ENCODE measurements at places on chromosomes 16 and 17.

DNA sequence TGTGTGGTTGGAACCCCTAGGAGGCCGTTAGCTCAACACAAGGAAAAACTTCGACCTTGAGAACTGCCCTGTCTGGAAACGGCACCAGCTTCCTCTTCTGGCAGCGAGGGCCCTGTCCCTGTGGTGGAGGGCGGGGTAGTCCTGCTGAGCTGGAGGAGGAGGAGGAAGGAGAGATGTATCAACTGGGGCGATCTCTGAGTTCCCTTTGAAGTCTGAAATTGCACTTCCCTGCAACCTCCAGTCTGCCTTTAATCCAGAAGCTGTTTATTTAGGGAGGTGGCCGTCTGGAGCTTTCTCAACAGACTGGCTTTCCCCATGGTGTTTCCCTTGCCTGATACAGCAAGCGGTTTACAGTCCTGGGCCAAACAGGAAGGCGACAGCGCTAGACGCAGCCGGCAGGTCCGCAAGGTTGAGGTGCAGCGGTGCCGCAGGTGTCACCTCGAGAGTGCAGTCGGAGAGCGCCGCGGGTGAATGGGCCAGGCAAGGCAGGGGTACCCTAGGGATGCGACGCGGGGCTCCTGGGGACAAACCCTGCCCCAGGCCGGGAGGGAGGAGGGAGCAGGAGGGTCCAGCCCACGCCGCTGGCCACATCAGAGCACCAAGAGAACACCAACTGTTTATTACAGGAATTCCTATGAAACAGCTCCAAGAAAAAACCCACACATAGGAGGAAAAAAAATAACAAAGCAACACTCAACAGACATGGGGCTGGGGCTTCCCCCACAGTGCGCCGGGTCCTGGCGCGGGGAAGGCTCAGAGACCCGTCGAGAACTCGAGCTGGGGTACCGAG, 11.4 kb upstream of the MRPS23 start:
- peak; percentile 60 for DNase-seq

DNA sequence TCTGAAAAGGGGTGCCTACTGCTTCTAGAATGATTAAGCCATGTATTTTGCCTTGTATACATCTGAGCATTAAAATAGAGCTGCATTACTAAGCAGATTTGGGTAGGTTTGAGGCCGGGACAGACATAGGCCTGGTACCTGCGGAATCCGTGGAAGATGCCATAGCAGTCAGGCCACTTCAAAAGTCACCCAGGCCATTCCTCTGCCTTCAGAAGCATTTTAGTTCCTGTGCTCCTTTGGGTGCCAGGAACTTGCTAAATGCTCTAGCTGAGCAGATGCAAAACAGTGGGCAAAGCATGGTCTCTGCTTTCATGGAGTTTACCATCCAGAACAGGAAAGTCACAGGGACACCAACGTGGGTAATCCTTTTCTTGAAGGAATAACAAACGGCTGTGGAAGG, 5.7 kb upstream of the TMEM100 start:
- DNase-seq = no peak

DNA sequence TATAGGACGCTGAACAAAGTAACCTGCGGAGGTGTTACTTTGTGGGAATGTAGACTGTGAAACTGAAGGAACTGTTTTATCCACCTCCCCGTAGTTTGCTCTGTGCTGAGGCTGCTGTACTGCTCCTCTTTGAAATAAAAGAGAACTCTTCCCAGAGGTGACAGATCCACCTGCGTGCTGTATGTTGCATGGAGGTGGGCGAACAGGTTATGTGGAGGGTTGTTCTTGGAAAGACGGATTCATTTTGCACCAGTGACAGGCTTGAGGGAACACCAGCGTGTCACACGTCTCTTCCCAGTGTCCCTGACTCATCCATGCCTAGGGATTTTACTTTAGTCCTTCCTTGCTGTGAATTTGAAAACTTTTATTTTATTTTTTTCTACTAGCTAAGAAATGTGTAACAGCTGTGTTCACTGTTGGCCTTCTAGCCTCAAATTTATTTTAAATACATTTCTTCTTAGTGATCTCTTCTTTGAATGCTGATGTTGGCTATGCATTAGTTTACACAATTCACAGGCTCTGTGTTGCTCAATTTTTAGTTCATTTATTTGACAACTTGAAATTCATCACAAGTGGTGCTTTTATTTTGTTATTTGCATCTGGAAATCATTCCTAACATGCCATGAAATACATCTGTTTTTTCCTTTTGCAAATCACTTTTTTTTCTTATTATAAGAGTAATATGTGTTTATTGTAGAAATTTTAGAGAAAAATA, 512.4 kb downstream of the CDH13 start:
- DNase-seq = peak; percentile 51

- peak; percentile 65 for DNase-seq
Observed at GRCh38 chr17:82489117-82489516, 30.4 kb upstream of the FOXK2 start.

DNA sequence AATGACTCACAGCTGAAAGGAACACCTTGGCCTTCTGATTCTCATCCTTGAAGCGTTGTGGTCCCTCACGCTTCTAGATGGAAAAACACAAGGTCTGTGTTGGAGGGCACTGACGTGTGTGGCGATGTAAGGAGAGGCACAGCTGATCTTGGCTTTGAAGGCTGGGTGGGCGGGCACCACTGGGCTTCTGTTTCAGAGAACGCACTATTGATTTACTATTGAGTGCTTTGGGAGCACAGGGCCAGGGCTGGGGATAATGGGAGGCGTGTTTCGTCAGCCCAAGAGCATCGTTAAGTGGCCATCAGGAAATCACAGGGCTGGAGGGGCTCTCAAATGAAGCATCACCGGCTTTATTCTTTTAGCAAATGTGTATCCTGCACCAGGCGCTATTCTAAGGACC, 70.7 kb downstream of the CMIP start:
- no peak for DNase-seq

DNA sequence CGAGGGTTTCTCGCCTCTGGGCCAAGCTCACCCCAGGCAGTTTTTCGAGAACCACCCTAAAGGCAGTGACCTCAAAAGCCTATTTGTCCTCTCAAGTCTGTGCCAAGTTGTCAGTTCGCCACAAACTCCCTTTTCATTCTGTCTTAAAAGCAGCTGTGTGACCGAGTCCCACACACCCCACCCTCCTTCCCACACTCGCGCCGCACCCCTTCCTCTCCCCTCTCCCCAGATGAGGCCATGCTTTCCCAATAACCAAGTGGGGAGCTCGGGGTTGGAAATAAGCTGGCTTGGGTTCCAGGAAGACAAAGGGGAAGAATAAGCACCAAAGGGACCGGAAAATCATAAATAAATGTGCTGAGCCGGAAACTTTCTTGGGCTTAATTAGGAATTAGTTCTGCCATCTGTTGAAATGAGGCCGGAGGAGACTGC, 36.7 kb downstream of the GRIN2C start:
- DNase-seq = no peak

GRCh38 chr17:3596804-3597464, 12.3 kb downstream of the TRPV1 start:
- DNase-seq = no peak

GRCh38 chr17:17206124-17206912, at the start of gene PLD6:
TSS of gene PLD6 (minus strand) at chr17:17206333. CDS start at chr17:17206286, 47 bp downstream.
- DNase-seq = peak; percentile 39

- no peak for DNase-seq
Observed at GRCh38 chr17:73797594-73798110, 153.4 kb upstream of the SDK2 start.

GRCh38 chr16:85658504-85659326, 30.0 kb downstream of the GINS2 start:
- no peak for DNase-seq

- no peak for DNase-seq
Observed at GRCh38 chr17:7717756-7718350, 309 bp downstream of the DNAH2 start.

DNA sequence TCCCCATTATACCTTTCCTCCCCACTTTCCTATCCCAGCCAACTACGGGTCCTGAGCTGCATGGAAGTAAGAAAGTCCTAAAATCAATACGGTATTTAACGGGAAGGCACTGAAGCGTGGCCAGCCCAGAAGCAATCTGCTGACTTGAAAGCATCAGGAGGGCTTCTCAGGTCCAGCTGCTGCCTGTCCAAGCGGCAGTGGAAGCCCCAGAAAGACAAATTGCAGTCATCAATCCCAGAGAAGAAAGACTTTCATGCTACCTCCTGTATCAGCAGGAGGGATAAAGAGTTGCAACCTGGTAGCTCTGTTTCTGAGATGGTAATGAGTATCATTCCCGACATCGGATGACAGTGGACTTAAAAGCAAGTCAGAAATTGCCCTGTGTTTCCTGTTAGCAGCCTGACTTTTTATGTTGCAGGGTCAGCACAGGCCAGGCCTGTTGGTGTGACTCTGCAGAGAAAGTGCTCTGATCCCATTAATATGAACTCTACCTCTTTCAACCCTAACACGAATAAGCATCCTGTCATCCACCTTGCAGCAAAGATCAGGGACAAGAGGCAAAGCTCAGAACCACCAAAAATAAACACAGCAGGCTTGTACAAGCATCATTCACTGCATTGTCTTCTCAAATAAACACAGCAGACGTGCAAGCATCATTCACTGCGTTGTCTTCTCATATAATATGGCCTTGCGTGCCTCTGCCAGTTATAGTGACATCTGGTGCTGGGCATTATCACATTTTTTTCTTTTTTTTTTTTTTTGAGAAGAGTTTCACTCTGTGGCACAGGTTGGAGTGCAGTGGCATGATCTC, 358.6 kb upstream of the CDH11 start:
- DNase-seq = no peak

GRCh38 chr17:58239987-58240386, 1.6 kb downstream of the LPO start:
- no peak for DNase-seq

DNA sequence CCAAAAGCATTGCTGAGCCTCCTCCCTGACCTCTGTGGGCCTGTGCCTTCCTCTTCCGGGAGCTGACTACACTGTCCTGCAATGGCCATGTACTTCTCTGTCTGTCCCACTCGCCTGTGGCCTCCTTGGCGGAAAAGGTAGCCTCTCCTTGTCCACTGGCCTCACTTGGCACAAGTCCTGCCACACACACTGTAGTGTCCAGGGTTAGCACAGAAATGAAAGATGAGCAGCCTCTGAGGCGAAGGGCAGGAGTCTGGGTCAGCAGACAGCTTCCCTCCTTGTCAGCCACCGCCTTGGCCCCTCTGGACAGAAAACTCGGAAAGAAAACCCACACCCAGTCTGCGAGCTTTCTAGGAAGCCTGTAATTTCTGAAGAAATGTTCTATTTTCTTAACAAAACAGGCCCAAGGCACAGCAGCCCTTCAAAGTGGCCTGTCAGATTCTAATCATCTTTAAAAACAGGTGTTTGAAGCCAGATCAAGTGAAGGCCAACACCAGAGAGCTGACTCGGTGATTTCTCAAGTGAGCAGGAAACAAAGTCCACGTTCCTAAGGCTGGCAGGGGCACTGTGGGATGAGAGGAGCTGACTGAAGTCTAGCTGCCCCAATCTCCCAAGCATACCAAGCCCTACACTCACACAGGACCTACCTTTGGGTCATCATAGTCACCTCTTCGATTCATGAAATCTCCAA, 67.2 kb downstream of the GTF3C1 start:
- DNase-seq = no peak

- DNase-seq = no peak
Observed at GRCh38 chr16:28821874-28822519, 802 bp upstream of the ATXN2L start.

- peak; percentile 37 for DNase-seq
Observed at GRCh38 chr16:10982465-10983150, 38.2 kb downstream of the CLEC16A start.

DNA sequence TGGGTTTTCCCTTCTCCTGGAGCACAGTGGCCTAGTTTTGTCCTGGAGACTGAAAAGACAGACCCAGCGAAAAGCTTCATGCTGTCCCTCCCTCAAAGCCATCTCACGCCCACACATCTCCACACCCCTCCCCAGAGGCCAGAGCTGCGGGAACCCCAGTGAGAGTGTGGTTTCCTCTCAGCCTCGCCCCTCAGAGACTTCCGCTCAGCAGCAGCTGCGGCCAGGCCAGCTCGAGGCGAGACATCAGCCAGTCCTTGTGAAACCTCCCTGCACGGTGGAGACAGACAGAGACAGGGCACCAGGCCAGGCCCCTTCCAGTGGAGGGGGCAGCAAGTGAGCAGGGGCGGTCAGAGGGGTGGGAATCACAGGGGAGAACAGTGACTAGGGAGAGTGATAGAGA, 77.0 kb upstream of the TNRC6C start:
- peak; percentile 28 for DNase-seq

- no peak for DNase-seq
Observed at GRCh38 chr17:49549691-49550678, 25.7 kb upstream of the NXPH3 start.

DNA sequence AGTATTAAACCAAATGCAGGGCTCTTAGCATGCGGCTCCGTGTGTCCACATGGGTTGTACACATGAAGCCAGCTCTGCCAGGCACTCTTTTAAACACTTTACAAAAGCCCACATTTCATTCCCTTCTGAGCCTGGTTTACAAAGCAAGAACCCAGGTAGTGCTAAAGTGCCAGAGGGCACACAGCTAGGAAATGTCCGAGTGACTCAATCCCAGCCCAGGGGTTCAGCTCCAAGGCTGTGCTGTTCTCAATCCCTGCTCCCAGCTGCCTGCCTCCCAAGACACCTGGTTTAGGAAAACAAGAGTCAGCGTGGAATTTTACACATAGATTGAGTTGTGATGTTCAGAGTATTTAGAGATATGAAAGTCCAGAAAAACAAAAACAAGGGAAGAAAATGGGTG, 13.3 kb upstream of the DCAF7 start:
- no peak for DNase-seq

DNA sequence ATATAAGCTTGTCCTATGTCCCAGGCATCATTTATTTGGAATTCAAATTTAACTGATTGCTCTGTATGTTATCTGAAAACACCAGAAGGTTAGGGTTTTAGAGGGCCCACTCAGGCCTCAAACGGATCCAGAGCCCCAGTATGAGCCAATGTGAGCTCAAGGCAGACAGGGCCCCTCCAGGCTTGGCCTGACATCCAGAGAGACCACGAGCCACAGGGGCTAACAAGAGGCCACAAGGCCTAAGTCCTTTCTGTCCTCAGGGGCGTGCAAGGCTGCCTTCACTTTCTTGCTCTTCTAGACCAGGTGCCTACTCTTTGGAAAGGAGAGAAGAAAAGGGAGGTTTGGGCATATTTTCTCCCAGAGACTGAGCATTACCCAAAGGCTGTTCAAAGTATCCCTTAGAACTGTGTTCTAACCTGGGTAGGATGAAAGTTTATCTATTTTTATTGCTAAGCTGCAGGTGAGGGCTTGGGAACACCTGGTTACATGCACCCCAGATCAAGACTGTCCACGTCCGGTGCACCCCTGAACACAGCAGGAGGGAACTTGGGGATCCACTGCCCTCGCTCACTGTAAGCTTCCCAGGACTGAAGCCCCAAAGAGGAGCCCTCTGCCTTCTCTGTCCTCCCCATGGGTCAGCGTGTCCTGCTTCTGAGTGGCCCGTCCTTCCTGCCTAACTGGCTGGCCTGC, 1.5 kb upstream of the ENGASE start:
- DNase-seq = no peak
